ENCODE measurements at places on chromosomes 2 and 18. TPM values are rescaled to one million over a fixed set of nuclear protein-coding genes. Genes with fewer than 3 reads are reported as not detected.
A peak's percentile ranks its signal among the peaks of the same experiment; 100 is the strongest.

DNA sequence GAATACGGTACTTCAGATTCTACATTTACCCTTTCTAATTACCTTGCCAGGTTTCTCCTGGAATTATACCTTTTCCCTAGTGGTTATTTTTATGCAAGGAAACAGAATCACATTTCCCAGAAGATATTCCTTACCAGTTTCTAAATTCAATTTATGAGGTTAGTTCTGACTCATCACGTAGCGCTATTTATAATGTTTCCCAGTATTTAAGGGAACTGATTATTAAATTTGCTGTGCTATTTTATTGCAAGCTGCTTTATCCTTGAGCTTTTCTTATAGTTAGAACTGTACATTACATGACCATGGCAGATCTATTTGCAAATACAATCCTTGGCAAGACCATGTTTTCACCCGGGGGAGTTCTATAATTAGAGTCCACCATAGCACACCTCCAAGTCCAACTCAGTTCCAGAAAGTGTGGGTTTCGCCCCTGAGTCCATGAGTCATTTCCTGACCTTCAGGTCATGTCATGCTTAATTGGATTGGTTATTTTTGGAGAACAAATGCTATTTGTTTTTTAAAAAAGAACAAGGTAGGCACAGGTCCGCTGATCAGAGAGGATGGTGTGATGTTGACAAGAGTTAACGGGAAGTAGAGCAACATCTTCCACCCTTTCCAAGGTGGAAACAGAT, 126.6 kb downstream of the ZNF532 start:
- H3K4me1 ChIP-seq = peaks cover 13% of the 10 kb centered on the region
- peaks cover 3% of the 10 kb centered on the region for H3K27me3 ChIP-seq
- DNase-seq = no peak
- H3K36me3 ChIP-seq = no peaks in the 10 kb centered on the region

DNA sequence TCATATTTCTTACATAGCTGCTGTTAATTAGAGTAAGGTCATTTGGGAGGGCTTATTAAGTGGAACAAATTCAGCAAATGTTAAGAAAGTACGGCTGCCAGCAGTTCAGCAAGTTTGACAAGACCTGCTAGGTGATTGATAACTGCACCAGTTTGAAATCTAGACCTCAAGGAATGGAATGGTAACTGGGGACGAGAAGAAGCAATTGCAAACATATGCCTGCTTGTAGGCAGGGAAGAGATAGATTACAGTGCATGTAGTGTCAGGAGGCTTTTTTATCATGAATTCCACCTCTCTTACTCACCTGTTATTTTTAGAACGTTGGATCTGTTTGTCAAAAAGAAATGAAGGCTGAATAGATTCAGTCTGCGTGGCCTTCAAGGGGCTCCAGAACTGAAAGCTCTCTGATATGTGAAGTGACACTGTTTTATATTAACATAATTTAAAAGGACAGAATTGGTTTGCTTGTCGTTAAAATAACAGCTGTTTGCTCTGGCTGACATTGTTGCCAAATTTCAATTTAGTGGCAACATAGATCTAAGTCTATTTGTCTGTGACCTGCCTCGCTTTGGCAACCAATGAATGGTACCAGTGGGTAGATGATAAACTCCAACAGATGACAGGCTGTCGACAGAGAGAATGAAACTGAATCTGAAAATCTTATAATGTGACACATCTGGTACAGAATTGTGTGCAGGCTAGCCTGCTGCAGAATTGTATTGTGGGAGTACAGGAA, 199.3 kb downstream of the ZNF407 start:
- H3K27ac ChIP-seq = no peak overlapping the region
- peaks cover 18% of the 10 kb centered on the region for H3K4me1 ChIP-seq
- H3K36me3 ChIP-seq = no peaks in the 10 kb centered on the region
- no peak overlapping the region for H3K4me3 ChIP-seq

GRCh38 chr2:120607506-120607905, 128.2 kb upstream of the GLI2 start:
- H3K27ac ChIP-seq = no peak overlapping the region
- no peaks in the 10 kb centered on the region for H3K27me3 ChIP-seq
- no peak overlapping the region for H3K4me3 ChIP-seq
- no peaks in the 10 kb centered on the region for H3K4me1 ChIP-seq
- DNase-seq = no peak

DNA sequence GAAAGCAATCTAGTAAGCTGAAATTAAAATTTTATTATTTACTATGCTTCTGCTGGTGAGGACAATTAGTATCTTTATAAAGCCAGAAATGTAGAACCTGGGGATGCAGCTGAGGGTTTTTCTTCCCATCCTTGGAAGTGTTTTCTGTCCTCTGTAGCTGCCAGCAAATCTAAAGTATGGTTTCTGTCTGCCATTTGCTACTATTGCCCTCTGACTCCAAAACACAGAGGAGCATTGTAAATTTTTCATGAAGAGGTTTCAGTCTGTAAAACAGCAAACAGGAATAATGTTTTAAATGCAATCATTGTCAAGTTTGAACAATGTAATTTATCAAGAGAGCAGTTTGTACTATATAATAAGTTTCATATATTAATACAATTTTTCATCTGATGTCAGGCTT, 258.8 kb downstream of the ZNF407 start:
- H3K27me3 ChIP-seq = no peaks in the 10 kb centered on the region
- no peak overlapping the region for H3K27ac ChIP-seq
- H3K4me3 ChIP-seq = no peak overlapping the region
- no peak for DNase-seq
- no peaks in the 10 kb centered on the region for H3K4me1 ChIP-seq

DNA sequence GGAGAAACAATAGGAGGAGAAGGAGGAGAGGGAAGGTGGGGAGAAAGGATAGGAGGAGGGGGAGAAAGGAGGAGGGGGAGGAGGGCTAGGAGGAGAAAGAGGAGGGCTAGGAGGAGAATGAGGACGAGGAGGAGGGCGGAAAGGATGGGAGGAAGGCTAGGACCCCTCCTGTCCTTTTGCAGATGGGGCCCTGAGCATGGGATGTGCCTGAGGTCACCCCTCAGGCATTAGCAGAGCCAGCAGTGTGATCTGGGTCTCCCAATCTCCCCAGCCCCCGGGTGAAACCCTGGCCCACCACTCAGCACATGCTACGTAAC, 601 bp upstream of the ANO7 start:
- DNase-seq = no peak
- no peaks in the 10 kb centered on the region for H3K36me3 ChIP-seq
- no peak overlapping the region for H3K27ac ChIP-seq

- no peak overlapping the region for H3K4me3 ChIP-seq
- peaks cover 11% of the 10 kb centered on the region for H3K36me3 ChIP-seq
- H3K27ac ChIP-seq = peak overlapping the region; percentile 94
- H3K27me3 ChIP-seq = no peaks in the 10 kb centered on the region
- DNase-seq = peak; percentile 44
- peaks cover 77% of the 10 kb centered on the region for H3K4me1 ChIP-seq
Measured at GRCh38 chr2:203858176-203858575, 9.4 kb upstream of the CTLA4 start.

DNA sequence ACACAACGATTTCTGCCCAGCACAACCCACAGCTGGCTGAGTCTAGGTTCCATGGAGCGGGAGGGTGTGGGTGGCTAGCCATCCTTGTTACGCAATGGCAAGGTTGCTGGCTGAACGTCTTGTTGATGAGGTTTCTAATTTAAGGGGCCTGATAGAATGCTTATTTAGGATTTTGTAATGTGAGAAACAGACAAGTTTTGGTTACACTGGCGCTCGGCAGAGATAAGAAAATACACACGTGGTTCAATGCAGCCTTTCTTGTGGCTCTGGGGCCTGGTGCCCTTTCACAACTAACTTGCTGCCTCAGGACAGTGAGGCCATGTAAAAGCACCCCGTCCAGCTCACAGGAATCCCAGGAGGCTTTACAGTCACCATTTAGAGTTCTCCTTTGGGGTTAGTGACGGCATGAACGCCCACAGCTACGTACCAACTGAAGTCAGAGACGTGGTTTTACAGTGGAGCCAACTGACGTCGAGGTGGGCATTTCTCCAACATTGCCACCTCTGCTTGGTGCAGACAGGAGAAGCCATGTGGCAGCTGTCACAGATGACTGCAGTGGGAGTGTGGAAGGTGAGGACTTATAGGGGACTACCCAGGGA, 29.7 kb upstream of the PIEZO2 start:
- no peak overlapping the region for H3K27ac ChIP-seq
- H3K4me3 ChIP-seq = no peak overlapping the region
- no peaks in the 10 kb centered on the region for H3K36me3 ChIP-seq
- no peaks in the 10 kb centered on the region for H3K4me1 ChIP-seq

GRCh38 chr18:63040788-63041410, 278.7 kb downstream of the BCL2 start:
- peaks cover 11% of the 10 kb centered on the region for H3K4me1 ChIP-seq
- DNase-seq = no peak
- H3K4me3 ChIP-seq = no peak overlapping the region
- peaks cover 23% of the 10 kb centered on the region for H3K27me3 ChIP-seq
- H3K27ac ChIP-seq = no peak overlapping the region
- peaks cover 6% of the 10 kb centered on the region for H3K36me3 ChIP-seq

DNA sequence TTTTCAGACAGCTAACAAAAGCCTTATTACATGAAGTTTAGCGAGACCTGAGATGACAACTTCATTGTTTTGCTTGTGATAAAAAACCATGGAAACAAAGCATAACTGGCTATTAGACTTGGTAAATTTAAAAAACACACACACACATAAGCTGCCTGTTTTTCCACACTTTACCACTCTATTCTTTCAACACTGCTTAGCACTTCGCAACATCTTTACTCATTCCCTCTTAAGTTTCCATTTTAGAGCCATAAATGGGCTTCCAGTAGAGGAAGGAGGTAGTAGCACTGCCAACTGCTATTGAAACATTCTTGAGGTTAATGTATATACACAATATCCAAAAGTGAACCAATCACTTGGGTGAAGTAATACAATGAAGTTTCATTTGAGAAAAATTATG, 54.1 kb downstream of the BAZ2B start:
- no peak for DNase-seq
- H3K27me3 ChIP-seq = no peaks in the 10 kb centered on the region
- H3K4me3 ChIP-seq = no peak overlapping the region
- H3K27ac ChIP-seq = no peak overlapping the region
- no peaks in the 10 kb centered on the region for H3K36me3 ChIP-seq

- no peak overlapping the region for H3K27ac ChIP-seq
- no peak overlapping the region for H3K4me3 ChIP-seq
- no peaks in the 10 kb centered on the region for H3K4me1 ChIP-seq
- no peaks in the 10 kb centered on the region for H3K27me3 ChIP-seq
- DNase-seq = no peak
Measured at GRCh38 chr2:220811952-220812570, 760.0 kb downstream of the EPHA4 start.

DNA sequence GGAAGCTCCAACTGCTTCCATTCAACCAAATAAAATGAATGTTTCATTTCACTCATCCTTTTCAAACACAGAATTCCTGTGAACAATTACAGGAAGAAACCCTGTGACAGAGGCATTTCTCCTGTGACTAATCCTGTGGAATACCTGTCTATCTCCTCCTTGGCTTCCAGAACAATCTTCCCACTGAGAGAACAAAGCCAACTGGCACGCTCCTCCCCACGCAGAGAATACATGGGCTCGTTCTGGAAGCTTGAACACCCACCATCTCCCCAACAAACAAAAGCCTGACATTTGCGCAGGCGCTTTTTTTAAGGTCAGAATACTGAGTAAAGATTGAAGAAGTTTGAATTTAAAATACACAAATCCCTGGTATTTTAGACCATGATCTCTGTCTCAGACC, 104.7 kb upstream of the SLC66A3 start:
- H3K27ac ChIP-seq = no peak overlapping the region
- H3K4me3 ChIP-seq = no peak overlapping the region
- H3K36me3 ChIP-seq = no peaks in the 10 kb centered on the region
- no peak for DNase-seq
- no peaks in the 10 kb centered on the region for H3K27me3 ChIP-seq
- no peaks in the 10 kb centered on the region for H3K4me1 ChIP-seq

- H3K36me3 ChIP-seq = no peaks in the 10 kb centered on the region
- H3K27me3 ChIP-seq = peaks cover 16% of the 10 kb centered on the region
- DNase-seq = no peak
- no peak overlapping the region for H3K27ac ChIP-seq
- no peak overlapping the region for H3K4me3 ChIP-seq
Measured at GRCh38 chr18:62710417-62710816, 4.9 kb upstream of the PHLPP1 start.

DNA sequence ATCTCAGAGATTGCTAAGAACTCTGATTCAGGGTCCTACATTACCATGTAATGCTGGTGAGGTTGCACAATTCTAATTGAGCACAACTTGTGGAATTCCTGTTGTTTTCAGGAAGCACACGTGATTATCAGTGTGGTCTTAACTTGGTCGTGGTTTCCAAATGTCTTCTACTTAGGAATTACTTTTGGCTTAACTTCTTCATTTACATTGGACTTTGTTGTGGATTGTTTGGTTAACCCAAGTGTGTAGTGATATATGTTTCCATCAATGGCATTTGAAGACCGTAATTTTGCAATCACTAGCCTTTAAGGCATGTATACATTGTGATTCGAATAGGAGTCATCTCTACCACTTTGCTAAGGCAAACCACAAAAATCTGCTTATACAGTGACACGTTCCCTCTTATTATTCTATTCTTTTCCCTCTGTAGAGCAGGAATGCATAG, 373.3 kb downstream of the IRS1 start:
- H3K27ac ChIP-seq = no peak overlapping the region
- H3K4me3 ChIP-seq = no peak overlapping the region
- no peaks in the 10 kb centered on the region for H3K36me3 ChIP-seq
- no peak for DNase-seq
- H3K27me3 ChIP-seq = peaks cover 23% of the 10 kb centered on the region

EVX2 gene
- not detected for total RNA-seq
